Type B pancreatic cell (in vitro differentiated cells): ENCODE measurements at places on chromosomes 2 and 18.

DNA sequence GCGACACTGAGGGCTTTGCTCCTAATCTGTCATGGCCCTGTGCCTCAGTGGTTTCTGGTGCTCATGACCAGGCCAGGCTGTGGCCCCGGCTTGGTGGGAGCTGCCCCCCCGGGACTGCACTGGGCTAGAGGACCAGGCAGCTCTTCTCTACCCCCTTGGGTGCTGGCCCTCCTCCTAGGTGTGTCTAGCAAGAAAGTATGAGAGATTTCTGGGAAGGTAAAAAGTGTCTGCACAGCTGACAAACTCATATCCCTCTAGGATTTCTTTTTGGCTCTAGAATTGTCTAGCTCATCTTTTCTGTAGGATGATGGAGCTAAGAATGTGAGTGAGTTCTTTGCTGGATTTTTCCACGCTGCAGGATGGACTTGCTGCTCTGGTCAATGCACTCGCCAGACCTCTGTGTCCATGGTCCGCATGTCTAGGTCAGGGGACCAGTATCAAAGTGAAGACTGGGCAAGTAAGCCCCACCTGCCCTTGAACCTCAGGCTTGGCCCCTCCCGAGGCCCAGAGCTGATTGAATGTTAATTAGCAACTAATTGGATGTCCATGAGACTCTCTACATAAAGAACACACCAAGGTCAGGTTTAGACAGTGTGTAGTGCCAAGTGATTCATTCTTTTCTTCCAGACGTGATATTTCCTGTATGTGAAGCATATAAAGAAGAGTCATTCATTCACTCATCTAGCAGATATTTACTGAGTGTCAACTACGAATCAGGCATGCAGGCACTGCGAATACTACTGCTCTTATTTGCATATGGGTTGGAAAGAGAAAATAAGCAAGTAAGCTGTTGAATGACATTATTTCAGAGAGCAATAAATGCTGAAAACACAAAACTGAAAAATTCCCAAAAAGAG lies 15.6 kb upstream of the PSD4 start:
- DNase-seq = no peak

- no peak for DNase-seq
Measured at GRCh38 chr2:238160206-238161129, 1.7 kb downstream of the ERFE start.

GRCh38 chr2:11631462-11631861 lies 38.5 kb downstream of the NTSR2 start:
- DNase-seq = no peak

- DNase-seq = no peak
Measured at GRCh38 chr2:165558832-165559231, 89.3 kb downstream of the CSRNP3 start.

DNA sequence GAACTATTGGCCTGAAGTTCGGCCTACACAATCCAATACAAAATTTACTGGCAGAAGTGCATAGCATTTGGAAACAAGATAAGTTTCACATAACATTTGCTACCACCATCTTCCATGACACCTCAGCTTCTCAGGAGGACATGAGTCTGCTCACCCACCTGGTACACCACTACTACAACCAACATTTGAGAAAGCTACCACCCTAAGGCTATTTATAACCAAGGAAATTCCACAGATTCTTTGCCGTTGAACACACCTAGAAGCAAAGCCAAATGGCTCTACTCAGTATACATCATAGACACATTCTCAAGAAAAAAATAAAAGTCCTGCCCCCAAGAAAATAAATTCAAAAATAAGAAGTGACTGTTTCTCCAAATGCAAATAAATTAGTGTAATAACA lies 145.3 kb downstream of the SPAG16 start:
- no peak for DNase-seq

- peak; percentile 64 for DNase-seq
Measured at GRCh38 chr2:239721991-239722759, 303.0 kb downstream of the NDUFA10 start.

DNA sequence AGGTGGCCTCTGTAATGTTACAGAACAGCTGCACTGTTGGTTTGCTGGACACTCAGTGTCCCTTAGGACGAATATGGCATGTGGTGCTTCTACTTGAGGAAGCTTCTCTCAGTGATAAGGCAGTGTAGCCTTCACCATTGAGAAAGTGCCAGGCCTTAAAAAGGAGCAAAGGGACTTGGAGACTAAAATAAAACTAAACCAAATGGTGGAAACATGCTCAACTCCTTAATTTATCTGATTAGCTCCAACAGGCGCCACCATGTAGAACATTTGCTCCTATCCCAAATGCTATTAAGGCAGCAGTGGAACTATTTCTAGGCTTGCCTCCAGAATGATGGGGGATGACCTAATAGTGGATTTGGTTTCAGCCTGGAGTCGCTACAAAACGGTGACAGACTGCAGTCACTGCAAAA lies 77.5 kb upstream of the MYL1 start:
- no peak for DNase-seq

DNA sequence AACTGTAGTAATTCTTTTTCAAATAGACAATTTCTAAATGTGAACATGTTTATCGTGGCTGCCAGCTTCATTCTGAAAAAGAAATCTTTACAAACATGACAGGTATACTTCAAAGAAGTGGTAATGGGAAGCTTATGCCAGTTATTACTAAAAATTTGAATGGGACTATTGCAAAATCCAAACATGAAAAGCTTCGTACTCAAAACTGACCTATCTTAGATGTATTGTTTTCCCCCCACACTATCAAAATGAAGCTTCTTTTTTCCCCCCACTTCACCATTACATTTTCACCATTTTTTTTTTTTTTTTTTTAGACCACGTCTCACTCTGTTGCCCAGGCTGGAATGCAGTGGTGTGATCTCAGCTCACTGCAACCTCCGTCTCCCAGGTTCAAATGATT lies 50.4 kb upstream of the SERTAD2 start:
- DNase-seq = no peak

- no peak for DNase-seq
Measured at GRCh38 chr2:19038071-19039015, 320.1 kb downstream of the OSR1 start.
